Chondrocyte (in vitro differentiated cells): ENCODE measurements at places on chromosomes 12 and 14. TPM values are rescaled to one million over a fixed set of nuclear protein-coding genes. Genes with fewer than 3 reads are reported as not detected.
A peak's percentile ranks its signal among the peaks of the same experiment; 100 is the strongest.

GRCh38 chr14:99955826-99956455, 109.3 kb upstream of the EVL start:
- DNase-seq: no peak

DNA sequence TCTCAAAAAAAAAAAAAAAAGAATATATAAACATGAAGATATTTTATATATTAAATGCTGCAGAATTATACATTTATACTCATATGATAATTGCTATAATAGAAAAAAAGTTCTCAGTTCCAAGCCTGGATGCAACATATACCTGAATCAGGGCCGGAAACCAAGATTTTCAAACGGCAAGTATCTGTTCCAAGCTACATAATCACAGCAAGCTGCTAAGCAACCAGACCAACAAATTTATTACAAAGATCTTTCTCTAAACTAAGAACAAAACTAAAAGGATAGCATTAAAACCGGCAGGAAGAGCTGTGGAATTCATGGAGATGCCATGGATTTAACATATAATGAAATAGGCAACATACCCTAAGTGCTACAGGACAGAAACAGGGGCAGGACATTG, 7.1 kb downstream of the RACGAP1 start:
- no peak for DNase-seq

DNA sequence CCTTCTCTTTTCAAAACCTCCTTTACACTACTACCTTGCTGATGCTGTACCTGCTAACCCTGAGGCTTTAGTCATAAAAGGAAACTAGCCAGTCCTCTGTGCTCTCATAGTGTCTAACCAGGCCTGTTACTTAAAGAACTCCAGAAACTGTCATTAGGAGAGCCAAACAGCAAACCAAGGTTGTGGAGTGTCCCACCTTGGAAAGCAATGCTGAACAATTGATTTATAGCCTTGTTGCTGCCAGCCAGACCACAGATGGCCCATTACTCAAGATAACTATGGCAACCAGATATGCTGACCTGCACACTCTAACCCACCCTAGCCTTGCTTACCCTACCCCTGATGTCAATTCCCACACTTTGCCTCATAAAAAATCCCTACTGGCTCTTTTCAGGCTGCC, 26.5 kb upstream of the BCAT1 start:
- DNase-seq: no peak

DNA sequence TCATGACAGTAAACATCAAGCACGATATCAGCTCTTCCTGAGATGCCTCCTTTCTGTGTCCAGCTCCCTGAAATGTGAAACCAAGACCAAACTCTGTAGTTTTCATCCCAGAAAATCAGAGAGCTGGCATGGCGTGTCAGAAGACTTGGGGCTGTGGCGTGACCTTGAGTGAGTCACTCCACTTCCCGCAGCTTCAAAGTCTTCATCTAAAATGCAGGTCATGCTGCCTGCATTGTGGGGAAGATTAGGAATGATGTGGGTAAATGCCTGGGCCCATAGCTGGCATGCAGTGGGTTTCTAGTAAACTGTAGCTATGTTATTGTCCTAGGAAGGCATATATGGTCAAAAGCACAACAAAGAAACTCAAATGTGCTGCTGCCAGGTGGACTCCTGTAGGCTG, 28.8 kb downstream of the OAS2 start:
- no peak for DNase-seq

GRCh38 chr12:45034861-45035265, 16.0 kb downstream of the DBX2 start:
- no peak for DNase-seq

GRCh38 chr12:108326254-108326750, 12.8 kb downstream of the CMKLR1 start:
- peak; percentile 34 for DNase-seq

Gene HVCN1
- total RNA-seq: 1.2 to 1.3 TPM (median 1.2 TPM) in 3 replicates

Gene CAPS2
- total RNA-seq: 2.1 to 7.6 TPM (median 2.4 TPM) in 3 replicates

Gene SMCO3
- 0.15 to 0.17 TPM in 2 of 3 replicates, not detected in the other for total RNA-seq

Gene PLD4
- total RNA-seq: 0.07 to 0.10 TPM in 2 of 3 replicates, not detected in the other
